ENCODE measurements at places on chromosomes 7 and 10.

DNA sequence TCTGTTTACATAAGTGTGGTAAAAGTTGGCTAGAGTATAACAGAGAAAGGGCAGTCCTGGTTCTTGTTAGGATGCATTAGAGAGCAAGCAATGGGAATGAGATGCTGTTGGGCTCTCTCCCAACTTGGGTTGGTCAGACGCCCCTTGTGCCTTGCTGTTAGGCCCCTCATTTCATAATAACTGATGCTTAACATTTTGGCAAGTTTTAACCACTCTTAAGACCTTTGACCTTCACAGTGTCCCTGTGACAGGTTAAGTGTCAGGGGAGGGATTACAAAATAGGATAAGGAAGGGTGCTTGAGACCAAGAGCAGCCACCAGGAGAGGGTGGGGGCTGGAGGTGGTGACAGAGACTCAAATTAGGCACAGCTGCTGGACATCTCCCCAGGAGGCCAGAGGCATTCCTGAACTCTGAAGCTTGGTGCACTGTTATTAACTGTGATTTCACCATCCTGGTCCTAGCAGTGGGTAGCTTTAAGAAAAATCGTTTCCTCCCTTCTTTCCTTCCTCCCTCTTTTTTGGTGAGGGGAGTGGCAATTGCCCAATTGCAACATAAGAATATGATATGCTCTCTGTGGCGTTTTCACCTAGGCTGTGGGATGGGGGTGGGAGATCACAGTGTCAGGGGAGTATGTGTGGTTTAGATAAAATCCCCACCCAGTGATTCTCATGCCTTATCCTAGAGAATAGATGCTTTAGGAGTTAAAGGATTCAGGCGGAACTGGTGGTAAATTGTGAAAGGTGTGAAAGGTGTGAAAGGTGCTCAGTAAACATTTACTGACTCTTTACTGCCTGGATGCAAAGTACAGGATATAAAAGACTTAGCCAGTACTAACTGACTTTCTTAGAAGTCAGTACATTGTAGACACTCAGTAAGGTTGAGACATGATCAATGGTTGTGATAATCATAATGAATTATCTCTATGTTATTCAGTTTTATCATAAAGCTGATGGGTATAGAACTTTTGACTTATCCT lies 270.5 kb downstream of the BICC1 start:
- no peak for DNase-seq

- no peak for DNase-seq
These were observed 54.8 kb upstream of the CALD1 start for GRCh38 chr7:134724606-134725005.

DNA sequence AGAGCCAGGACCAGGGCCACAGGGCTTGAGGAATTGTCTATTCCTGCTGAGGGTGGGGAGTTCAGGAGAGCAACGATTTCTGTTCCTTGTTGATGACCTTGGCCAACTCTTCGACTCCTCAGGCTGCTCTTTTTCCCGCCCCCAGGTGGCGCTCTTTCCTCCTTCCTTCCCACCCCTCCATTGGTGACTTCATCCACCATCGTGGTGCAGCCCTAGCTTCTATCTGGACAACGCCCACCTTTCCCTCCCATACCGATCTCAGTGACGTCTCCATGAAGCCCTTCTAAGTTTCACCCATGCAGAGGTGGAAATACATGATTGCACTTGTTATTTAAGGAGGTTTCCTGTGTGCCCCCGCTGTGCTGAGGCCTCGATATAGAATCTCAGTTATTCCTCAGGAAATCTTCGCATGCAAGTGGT lies 22.1 kb upstream of the CARD11 start:
- no peak for DNase-seq

GRCh38 chr10:667096-667495 lies 22.4 kb downstream of the DIP2C start:
- no peak for DNase-seq

- DNase-seq = no peak
These were observed 35.9 kb upstream of the ANK3 start for GRCh38 chr10:60425392-60426110.

- DNase-seq = no peak
These were observed 220.5 kb downstream of the PTPRN2 start for GRCh38 chr7:158366916-158367633.

GRCh38 chr10:14142606-14143250 lies 188.0 kb downstream of the FRMD4A start:
- DNase-seq = no peak

DNA sequence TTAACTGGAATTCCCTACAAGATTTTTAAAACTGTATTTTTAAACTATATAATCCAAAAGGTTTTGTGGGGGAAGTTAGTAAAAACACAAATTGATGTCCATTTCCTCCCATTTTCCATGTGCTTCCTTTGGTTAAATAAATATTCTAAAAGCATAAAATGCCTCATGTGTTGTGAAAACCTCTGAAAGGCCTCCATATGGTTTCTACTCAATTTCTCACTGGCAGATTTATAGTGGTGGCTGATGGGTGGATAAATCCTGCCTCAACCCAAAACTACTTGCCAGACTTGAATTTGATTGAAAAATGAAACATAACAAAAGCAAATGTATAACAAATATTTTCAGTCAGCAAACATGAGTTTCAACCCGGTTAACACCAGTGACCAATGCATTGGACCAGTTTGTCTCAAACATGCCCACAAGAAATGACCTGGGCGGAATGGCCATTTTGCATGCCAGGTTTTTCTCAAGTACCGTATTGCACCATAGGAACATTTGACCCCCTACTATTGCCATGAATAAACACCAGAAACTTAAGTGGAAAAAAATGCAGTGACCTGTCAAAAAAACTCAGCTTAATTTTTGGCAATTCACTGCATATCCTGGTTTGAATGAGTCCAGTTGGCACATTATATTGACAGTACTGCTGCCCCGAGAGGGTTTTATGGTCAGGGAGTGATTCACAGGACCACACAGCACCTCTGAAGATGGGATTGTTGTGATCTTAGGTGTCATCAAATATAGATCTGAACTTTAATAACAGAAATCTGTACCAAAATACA lies 454.6 kb upstream of the ANKRD30A start:
- DNase-seq = no peak

- DNase-seq = no peak
These were observed 3.1 kb upstream of the CAPZA2 start for GRCh38 chr7:116859323-116859722.

DNA sequence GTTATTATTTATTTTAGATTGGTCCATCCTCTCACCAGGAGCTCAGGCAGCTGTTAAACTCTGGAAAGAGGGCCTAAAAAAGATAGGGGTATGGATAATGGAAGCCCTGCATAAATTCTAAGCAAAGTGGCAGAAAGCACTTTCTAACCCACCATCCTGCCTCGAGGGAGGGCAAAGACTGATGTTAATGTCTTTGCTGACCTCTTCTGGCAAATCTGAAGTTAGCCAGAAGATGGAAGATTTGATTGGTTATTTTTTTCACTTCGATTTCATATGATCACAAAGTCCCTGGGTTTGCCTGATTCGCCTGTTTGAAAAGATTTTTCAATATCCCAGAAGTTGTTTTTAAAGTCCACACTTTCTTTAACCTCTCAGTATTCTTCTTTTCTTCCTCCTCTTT lies 24.8 kb downstream of the OR9A2 start:
- DNase-seq = no peak

GRCh38 chr10:132477066-132477397 lies 60.6 kb upstream of the INPP5A start:
- no peak for DNase-seq

DNA sequence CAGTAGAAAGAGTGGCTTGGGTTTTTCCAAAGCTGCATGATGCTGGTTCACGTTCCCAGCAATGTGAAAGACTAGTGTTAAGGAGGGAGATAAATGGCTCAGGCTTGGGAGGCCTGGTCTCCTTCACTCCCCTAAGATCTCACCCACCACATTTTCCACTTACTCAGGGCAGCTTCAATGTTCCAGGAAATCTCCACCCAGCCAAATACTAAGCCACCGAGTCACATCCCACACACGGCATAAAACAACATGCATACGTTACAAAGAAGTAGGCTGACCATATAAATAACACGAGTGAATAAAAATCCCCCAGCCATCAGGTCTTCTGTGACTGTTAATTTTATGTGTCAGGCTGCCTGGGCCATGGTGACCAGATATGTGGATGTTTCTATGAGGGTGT lies 303.5 kb downstream of the SFMBT2 start:
- DNase-seq = no peak

GRCh38 chr7:105009667-105010503 lies 4.1 kb upstream of the KMT2E start:
- DNase-seq = no peak

- no peak for DNase-seq
These were observed 180.8 kb downstream of the PRKCQ start for GRCh38 chr10:6399231-6399741.

- no peak for DNase-seq
These were observed 1293.5 kb downstream of the XPNPEP1 start for GRCh38 chr10:108629834-108630233.

DNA sequence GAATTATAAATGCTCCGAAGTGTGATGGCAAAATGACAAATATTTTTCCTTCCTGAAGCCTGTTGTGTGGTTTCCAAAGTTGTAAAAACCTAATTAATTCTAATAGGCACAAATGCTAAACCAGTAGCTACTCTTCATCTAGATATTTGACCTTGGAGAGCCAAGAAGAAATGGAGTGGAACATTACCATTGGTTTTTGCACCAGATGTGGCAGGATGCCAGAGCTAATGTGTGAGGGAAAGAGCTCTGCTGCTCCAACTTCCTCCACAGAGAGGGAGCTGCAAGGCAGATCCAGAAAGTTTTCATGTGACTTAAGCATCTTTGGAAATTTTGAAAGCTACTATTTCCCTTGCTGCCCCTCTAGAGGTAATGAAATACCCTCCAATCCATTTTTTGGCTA lies 65.1 kb upstream of the HPS1 start:
- DNase-seq = no peak

DNA sequence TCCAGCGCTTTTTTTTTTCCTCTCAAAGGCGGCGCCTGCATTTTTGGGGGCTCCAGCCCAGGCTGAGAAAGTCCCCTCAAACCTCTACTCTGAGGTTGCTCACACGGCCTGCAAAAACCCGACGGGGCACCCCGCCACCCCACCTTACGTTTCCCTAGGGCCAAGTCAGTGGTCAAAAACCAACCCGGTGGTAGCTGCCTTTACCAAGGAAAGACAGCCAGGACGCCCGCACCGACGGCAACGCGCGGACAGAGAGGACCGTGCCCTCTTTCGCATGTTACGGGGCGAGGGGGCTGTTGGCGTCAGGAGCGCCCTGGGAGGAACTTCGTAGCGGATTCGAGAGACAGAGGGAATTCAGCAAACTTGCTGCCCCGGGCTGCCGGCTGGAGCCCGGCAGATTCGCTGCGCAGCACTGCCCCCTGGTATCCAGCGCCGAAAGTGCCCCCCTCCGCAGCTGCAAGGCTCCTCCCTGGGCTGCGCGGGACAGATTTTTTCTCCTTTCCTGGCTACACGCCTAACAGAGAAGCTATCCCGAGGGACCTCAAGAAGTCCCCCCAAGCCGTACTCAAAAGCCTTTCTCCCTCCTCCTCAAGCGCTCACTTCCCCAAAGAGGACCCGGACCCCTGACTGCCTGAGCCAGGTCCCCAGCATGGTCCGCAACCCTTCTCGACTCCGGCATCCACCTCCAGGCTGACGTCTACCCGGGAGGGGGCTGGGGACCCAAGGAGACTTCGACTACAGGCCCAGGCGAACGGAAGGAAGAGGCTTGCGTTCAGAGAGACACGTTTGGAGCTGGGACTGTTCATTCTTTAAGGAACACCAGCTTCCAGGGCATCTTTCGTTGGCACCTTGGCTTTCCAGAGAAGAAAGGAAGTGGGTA lies 27.7 kb upstream of the VAX1 start:
- no peak for DNase-seq

GRCh38 chr7:132197772-132198171 lies 378.5 kb downstream of the PLXNA4 start:
- no peak for DNase-seq

DNA sequence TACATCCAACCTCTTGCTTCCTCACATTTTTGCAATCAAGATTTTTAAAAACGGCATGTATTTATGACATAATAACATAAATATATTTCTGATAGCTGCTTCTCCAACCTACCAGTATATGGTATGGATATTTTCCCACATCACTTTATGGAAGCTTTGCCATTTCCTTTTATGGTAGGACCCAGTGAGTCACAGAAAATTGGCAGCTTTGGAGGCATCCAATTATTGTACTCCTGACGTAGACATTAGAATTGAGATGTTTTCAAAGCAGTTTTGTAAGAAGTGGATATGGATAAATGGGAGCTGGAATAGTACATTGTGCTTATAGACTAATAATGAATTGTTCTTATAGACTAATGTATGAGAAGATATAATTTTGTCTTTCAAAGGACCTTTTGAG lies 23.8 kb upstream of the BICC1 start:
- no peak for DNase-seq

DNA sequence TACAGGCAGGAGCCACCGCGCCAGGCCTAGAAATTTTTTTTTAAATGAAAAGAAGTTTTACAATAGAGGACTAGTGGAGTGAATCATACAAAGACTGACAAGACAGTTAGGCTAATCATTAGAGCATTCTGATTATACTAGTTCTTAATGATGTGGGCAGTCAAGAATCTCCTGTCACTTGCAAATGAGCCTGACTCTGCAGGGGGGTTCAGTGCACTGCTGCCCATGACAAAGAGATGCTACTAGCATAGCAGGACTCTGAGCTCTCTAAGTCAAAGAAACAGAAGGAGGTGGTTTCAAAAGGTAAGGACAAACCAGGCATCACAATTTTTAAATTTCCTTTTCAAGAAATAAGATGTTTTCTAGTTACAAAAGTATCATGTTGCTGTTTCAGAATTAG lies 59.0 kb downstream of the CCDC6 start:
- DNase-seq = no peak

DNA sequence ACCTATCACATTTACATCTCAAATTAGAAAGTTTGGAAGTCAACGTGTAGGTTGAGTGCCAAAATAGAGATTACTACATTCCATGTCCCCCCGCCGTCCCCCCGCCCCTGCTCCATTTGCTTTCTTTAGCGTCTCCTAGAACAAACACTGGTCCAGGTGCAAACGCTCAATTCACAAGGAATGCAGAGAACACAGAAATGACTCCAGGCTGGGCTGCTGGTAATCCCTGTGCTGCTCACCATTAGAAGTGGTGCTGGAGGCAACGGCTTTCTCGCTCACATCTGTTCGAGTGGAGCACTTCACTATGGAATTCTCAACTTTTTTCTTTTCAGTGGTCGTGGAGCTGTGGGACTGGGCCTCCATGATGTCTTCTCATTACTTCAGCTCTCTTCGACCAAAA lies 14.1 kb downstream of the GLI3 start:
- no peak for DNase-seq

DNA sequence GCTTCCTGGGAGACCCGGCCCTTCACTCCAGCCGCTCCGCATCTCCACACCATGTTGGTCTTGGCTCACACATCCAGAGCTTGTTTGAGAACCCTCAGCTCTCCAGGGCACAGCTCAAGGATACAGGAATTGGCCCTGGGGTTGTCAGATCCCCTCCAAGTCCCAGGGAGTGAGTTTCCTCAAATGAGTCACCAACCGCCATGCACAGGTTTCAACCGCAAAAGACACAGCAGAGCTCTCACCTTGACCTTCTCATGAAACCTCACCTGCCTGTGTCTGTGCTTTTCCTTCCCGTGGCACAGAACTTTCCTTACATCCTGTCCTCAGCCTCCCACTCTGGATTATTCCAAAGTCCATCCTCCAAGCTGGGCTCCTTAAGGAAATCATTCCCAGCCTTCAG lies 20.6 kb downstream of the AZGP1 start:
- no peak for DNase-seq

- DNase-seq = no peak
These were observed 26.8 kb downstream of the DNAJC1 start for GRCh38 chr10:21976739-21977138.

- no peak for DNase-seq
These were observed 3.4 kb downstream of the MMRN2 start for GRCh38 chr10:86953747-86954680.
